ENCODE measurements at places on chromosomes 6 and 20.

DNA sequence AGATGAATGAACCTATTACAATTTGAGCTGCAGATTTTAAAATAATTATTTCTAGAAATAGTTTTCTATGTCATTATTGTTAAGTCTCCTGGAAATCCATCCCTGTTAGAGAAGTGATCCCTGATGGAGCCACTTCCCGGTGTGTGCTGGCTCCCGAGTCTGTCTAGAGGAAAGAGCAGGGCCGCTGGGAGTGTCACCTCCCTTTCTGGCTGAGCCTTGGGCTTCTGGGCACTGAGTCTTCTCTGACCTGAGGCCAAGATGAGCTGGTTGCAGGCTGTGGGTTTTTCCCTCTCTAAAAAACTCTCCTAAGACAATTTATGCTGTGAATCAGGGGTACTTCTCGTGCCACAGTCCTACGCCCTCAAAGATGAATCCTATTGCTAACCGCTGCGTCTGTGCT is 28.8 kb upstream of the TCFL5 start:
- DNase-seq, result no peak

DNA sequence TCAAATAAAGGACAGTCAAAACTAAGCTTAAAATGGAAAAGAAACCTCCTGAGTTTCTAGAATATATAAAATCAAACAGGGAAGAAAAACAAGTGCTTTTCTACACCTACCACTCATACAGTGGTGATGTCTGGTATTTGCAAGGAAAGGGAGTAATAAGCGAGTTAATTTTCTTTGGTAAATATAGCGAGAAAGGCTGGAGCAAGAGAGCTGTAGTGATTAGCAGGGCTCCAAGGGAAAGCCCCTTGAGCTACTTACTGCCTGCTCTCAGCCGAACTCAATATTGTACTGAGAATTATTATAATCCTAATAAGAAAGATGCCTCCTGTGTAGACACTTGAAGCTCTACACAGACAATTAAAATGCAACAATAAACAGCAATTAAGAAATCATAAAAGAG is 296.3 kb downstream of the LAMA2 start:
- DNase-seq, result no peak

GRCh38 chr20:58598211-58599015 is 52.7 kb upstream of the STX16 start:
- no peak for DNase-seq

- no peak for DNase-seq
These were observed 23.8 kb upstream of the BCAS1 start for GRCh38 chr20:54094268-54094580.

GRCh38 chr6:42136508-42137193 is 5.8 kb downstream of the C6orf132 start:
- peak; percentile 32 for DNase-seq

GRCh38 chr6:113480616-113481015 is 376.5 kb upstream of the MARCKS start:
- DNase-seq, result no peak

- no peak for DNase-seq
These were observed 143.9 kb upstream of the NOX3 start for GRCh38 chr6:155599561-155599960.

DNA sequence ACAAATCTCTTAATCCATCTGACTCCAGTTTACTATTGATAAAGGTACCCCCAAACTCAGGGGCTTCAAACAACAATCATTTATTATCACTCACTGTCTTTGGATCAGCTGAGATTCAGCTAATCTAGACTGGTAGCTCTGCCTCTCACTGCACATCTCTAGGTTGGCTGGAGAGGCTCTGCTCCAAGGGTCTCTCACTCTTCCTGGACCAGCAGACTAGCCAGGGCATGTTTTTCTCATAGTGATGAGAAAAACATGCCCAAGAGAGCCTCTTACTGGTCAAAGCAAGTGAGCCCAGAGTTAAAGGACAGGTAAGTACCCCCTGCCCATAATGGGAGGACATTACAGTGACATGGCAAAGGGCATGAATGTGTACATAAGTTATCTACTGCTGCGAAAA is 115.1 kb upstream of the BEND3 start:
- no peak for DNase-seq

- DNase-seq, result no peak
These were observed 99.2 kb downstream of the JPH2 start for GRCh38 chr20:44087857-44088120.

GRCh38 chr6:82893889-82894652 is 171.6 kb downstream of the UBE3D start:
- DNase-seq, result no peak

DNA sequence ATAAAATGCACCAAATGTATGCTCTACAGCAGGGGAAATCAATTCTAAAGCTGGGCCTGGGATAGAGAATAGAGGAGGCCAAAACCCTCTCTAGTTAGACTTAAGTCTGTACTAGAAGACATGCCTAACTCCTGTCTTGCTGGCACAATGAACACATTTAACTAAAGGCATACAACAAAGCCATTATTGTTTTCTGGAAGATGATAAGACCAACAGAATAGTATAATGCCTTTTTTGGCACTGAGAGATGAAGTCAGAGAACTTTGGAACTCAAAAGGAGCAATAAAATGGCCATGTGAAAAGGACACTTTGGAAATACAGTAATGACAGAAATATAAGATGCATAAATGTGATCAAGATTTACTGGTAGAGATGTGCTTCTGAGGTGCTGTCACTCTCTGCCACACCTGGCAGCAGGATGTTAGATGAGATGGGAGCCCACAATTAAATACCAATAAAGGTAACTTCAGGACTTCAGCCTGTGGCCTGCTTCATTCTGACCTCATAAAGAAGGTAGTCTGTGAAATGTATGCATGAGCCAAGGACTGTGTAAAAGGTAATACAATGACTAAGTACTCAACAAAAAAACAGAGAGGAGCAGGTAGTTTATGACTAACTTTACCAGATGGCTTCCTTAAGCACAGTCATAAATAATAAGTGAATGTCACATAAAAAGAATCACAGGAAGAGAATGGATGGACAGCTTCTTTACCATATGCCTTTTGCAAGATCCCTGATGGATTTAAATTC is 333.4 kb downstream of the BCKDHB start:
- DNase-seq, result no peak

DNA sequence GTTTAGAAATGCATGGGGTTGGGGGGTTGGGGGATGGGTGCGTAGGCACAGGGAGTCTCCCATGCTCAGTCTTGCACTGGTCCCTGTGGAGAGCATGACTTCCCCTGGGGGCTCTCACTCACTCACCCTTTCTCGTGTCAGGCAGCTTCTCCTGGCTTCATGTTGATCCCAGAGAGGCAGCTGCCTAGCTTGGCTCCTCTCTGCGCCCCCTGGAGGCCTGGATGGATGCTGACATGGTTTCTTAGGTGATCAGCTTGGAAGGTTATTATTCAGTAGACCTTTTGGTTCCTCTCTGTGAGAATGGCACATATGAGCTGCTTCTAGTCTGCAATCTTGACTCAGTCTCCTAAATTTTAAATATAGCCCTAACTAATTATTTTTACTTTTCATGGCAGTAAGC is 109.3 kb upstream of the FAM83B start:
- DNase-seq, result no peak

DNA sequence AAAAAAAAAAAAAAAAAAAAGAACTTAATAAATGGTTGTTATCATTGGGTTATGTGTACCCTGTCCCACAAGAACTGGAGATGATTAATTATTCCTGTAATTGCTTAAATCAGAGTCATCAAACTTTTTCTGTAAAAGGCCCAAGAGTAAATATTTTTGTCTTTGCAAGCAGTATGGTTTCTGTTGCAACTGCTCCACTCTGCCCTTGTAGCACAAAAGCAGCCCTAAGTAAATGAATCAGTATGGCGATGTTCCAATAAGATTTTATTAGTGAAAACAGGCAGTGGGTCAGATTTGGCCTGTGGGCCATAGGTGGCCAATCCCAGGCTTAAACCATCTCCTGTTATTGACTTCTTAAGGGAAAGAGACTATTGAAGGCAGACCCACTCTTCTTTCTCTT is 252.7 kb downstream of the TSHZ2 start:
- no peak for DNase-seq

- no peak for DNase-seq
These were observed 66.9 kb downstream of the ZBTB2 start for GRCh38 chr6:151324488-151324825.

- DNase-seq, result no peak
These were observed 51.7 kb downstream of the CPXM1 start for GRCh38 chr20:2748551-2749342.

DNA sequence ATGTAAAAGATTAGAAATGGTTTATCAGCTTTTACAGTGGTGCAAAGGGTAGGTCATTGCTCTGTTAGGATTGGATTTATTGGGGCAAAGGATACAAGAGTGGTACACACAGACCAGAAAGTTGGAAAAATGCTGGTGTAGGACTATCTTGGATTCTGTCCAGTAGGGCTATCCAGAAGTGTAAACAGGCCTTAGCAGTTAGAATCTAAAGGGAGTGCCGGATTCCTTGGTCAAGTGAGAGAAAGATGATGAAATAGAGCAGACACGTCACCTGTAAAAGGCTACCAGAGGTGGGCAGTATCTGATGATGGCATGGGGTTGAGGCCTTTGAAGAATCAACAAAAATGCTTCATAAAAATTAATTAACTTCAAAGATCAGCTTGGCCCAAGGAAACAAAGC is 975.9 kb downstream of the KIF16B start:
- DNase-seq, result no peak

GRCh38 chr20:11305406-11305805 is 612.3 kb upstream of the BTBD3 start:
- DNase-seq, result no peak

DNA sequence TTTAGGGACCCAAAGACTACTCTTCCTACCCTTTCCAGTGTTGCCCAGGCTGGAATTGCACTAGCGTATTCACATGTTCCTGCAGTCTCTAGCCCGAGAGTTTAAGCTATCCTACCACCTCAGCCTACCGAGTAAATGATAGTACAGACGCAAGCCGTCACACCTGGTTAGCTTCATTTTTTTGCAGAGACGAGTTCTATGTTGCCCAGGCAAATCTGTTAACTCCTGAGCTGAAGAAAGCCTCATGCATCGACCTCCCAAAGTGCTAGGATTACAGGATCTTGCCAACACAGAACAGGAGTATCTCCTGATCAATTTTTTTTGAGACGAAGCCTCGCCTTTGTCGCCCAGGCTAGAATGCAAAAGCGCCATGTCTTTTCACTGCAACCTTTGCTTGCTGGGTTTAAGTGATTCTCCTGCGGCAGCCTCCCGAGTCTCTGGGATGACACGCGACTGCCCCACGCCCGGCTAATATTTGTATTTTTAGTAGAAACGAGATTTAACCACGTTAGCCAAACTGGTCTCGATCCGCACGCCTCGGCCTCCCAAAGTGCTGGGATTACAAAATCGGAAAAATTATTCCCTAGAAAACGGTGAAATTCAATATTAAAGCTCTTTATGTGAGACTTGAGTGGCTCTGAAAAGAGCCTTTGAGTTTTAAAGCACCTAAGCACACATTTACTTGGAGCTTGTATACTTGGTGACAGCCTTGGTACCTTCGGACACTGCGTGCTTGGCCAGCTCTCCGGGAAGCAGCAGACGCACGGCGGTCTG is 128.5 kb downstream of the HFE start:
- no peak for DNase-seq

- no peak for DNase-seq
These were observed 217.5 kb downstream of the TINAG start for GRCh38 chr6:54525731-54526130.

DNA sequence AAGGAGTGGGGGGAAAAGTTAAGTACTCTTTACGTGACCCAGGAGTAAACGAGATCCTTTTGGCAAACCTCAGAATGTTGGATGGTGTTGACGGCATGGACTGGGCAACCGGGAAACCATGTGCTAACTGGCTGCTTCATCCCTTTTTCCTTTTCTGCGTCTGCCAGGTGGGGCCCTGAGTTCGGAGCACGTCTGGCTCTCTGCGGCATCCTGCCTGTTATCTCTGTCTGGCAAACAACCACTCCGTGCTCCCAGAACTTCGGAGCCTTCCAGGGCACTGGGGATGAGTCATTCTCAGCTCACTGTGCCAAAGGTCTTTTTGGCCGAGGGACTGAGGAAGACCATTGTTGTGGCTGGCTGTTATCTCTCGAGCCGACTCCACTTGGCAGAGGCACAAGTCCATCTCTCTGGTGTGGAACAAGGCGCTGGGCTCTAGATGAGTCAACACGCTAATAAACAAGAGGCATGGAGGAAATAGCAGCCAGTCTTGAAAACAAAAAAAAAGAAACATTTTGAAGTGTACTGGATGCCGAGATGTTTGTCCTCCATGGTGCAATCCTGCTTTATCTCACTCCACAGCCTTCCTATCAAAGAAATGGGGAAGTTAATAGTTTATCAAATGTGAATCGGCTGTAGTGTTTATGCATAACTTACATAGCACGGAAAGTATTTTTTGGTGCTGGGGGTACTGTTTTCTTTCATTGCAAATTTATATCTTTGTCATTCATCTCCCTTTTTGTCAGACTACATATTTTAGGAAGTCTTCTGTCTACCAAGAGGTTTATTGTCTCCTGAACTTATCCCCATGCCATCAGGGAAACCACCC is 64.6 kb upstream of the TXNDC5 start:
- no peak for DNase-seq

GRCh38 chr6:167717455-167717854 is 109.3 kb upstream of the AFDN start:
- no peak for DNase-seq

DNA sequence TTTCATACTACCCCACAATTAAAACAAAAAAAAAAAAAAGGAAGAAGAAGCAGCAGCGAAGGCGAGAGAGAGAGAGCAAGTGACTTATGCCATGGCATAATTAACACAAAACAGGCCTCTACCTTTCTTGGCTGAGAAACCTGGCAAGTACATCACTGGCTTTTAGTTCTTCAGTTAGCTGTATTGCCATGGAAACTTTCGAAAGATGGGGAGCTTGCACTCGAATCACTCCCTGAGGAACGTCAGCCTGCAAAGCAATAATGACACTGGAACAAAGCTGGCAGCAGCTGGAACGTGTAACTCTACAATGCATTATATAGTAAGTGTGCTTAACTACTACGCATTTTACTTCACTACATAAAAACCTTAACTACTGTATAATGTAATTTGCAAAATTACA is 126.1 kb downstream of the ARHGAP18 start:
- no peak for DNase-seq

DNA sequence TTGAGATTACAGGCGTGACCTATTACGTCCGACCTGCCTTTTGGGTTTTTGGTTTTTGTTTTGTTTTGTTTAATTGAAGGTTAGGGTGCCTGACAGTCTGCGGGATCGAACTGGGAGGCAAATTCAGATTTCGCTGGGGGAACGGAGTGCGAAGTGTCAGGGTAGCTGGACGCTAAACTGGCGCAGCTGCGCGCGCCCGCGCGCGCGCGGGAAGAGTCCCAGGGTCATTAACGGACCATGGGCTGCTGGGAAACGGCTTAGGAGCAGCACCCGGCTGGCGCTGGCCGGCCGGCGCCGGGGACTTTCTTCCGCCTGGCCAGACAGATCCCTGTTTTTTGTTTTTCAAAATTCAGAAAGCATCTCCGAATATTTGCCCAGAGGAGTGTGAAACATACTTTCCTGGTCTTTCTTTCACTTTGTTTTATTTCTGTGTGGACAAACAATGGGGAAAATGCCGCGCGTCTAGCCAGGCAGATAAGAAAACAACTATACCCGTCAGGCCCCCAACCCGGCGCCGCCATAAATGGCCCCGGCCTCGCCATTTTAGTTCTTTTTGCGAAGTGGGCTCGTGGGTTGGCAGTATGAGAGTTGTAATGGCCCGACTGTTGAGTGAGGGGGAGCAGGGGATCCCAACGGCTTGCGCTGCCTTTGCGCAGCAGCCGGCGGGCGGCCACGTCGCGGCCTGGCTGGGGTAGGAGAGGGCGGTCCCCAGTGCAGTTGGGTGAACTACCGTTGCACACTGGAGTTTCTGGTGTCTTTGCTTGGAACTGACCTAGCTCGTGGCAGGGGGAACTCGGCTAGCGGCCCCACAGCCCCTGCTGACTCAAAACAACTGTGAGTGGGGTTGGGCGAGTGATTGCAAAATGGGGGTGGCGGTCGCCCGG is 7.1 kb downstream of the HSPA1B start:
- DNase-seq, result peak; percentile 86

All from stimulated activated CD4-positive, alpha-beta T cell treated with anti-CD3 and anti-CD28 coated beads, Interleukin-4, amount 100 ng/mL, for 24 hours (primary cell).